ENCODE measurements at places on chromosomes 2 and 18. TPM values are rescaled to one million over a fixed set of nuclear protein-coding genes. Genes with fewer than 3 reads are reported as not detected.

The CELF4 gene
- total RNA-seq, result 0.39 TPM

The GALM gene
- total RNA-seq, result 16.3 TPM

The CFC1B gene
- not detected for total RNA-seq

DNA sequence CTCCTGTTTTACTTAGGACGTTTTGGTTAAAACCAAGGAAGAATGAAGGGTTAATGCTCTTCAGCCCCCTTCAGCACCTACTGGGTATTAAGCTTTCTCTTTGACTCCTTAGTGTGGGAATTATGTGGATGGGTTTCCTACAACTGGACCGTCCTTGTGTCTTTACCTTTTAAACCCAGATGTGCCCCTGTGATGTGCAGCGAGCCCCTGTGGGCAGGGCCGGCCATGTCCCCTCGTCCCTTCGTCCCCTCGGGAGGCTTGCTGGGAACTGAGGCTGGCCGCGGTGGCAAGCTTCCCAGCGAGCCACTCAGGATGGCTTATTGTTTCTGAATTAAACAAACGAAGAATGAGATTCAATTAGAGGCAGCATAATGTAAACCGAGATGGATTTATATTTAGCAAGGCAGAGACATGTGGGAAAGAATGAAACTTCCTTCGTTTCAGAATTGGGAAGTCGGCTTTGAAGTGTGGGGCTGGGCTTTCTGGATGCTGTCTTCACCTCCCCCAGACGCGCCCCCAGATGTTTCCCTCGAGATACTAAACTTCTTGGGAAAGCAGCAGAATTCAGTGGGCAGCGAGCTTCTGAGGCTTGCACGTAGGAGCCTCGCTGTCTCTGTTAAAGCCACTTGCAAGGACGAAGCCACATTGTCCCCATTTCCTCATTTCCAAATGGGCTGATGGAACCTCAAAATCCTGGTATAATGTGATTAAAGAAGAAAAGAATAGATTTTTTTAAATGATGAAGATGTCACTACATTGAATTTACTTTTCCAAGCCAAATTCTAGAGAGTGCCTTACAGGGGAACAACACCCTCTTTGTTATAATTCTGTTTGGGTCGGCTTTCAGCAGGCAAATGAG lies 146.0 kb downstream of the VAPA start:
- no peak for DNase-seq

DNA sequence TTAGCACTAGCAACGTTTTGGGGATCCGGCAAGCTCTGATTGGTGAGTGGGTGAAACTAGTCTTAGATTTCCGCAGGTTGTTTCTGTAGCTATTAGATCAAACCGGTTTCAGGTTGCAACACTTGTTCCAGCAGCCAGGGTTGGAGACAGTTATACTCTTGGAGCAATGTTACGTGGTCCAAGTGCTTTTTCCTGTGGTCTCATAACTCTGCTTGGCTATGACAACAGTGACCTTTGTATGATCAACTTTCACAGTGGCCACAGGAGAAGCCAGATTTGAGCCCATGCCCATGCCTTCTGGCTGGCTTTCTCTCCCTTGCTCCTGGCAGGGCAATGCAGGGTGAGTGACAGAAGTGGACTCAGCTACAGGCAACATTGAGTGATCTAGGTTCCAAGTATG lies 84.5 kb upstream of the TAF1B start:
- no peak for DNase-seq

The ADD2 gene
- total RNA-seq, result 3.3 TPM

DNA sequence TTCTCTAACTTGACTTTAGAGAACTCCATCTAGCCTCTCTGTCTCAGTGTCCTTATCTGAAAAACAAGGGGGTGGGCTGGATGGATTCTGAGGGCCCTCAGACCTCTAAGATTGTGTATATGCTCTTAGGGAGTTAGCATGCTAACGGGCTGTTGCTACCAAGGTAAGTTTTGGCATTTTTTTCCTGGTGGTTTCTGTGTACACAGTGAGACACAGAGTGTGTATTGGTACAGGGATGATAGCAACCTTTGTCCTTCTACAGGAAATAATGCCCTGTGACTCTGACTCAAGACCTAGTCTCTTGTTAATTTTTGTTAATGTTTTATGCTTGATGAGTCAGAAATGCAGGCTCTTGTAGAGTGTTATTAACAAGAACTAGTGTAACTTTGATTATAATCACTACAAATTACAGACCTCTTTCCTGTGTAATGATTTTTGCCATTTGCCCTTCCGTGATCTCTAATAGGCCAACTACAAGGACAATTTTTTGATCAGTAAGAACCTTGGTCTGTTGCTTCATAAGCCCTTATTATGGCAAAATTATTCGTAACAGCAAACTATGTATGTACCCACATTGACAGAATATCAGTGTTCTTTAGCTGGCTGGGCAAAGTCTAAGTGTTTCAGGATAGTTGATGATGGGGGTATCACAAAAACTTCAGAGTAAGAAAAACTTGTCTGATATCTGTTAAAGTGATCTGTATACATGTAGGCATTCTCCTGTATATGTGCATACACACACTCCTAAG lies 89.7 kb downstream of the SPTBN1 start:
- DNase-seq, result no peak

The CCDC141 gene
- 6.4 TPM for total RNA-seq

All from mesenteric fat pad (tissue), 1 donor.